SW 1271 (cell line): ENCODE measurements at places on chromosomes 1 and 21.

DNA sequence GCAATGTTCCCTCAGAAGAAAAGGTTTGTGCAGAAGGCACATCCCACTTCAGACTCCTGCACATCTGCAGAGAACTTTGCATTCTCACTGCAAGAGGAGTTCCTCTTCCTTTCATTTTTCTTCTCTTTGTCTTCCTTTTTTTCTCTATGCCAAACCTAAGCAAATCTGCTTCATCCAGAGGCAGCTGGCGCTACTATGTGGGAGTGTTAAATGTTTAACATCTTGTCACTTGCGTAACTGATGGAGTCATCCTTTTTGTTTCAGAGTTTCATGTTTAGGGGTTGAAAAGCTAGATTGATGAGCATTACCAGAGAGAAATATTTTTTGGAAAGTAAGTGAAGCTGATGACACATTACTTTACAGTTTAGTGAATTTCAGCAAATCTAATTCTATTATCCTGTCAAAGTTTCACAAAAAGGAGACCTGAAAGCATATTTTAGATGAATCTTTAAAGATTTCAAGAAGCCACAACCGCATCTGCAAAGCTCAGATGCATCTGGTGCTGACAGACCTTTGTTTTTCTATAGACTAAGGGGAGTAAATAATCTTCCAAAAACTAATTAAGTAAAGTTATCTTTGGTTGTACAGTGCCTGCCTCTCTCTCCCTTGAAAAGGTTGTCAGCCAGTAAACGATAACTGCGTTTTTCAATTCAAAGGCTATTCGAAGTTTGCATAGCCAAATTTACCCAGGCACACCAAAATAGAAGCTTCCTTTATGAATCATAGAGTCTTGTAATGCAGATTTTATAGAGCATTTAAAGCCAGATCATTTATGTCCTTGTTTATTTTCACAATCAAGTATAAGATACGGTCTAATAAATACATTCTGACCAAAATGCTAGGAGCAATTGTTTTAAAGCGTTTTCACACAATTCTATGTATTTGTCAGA is 1.2 kb upstream of the LRRC53 start:
- DNase-seq = no peak

GRCh38 chr1:231616667-231617066 is 9.9 kb upstream of the DISC1 start:
- DNase-seq = no peak

DNA sequence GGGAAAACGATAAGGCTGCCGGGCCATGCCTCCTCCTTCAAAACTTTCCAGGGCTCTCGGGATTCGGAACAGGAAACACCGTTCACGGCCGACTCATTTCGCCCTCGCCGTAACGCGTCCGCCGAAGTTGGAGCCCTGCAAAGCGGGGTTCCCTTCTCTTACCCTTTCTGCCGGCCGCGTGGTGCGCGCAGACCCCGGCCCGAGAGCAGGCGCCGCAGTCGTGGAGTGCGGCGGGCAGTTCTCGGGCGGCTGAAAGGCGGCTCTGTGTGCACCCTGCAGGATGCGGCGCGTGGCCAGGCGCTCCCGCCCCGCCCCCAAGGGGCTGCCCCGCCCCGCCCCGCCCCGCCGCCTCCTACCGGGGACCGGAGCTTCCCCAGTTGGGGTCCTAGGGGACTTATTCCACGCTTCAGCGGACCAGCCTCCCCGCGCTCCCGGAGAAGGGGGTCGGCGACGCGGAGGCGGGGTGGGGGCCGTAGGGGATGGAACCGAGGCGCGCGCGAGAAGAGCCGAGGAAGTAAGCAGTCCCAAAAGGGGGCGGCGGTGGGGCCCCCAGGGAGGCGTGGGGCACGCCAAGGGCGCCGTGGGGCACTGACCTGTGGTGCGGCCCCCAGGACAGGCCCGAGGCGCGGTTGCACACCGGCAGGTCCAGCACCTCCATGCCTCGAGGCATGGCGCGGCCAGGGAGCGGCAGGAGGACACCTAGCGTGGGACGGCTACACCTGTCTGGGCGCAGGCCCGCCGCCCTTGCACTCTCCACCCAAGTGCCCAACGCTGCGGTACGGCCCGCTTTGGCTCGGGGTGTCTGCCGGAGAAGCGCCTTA is at the start of gene MCOLN2:
Gene MCOLN2 (minus strand): TSS at position 268 of the 821 bp plus-strand sequence. CDS start 241 bp downstream, at position 27.
- DNase-seq = peak; percentile 30

DNA sequence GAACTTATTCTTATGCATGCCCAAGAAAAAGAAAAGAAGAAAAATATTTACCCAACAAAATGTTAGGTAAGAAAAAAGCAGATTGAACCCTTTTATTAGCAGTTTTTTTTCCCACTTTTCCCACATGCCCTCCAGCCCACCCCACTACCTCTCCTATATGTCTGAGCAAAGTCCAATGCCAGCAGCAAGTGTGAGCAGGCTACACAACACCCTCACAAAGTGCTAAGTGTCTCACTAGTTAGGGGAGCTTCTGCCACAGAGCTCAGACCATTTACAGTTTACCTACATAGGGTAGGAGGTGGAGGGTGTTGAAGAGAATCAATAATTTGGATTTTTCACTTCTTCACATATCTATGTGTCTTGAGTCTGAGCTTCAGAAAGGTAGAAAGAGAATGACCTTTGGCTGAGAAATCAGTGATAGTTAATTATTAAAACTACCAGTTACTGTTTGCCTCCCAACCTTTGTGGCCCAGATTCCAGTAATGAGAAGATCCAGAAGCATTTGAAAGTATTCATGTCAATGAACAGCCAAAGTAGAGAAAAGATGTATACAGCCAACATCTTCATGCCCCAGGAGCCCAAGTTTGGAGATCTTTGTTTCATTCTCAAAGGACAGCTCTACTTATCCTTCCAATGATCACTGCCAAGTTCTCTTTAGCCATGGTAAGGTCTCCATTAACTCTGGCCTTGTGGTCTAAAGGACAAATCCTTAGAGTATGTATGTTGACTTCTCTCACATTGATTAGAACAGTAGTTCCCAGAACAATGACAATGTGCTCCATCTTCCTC is 26.2 kb downstream of the OR10J5 start:
- no peak for DNase-seq

DNA sequence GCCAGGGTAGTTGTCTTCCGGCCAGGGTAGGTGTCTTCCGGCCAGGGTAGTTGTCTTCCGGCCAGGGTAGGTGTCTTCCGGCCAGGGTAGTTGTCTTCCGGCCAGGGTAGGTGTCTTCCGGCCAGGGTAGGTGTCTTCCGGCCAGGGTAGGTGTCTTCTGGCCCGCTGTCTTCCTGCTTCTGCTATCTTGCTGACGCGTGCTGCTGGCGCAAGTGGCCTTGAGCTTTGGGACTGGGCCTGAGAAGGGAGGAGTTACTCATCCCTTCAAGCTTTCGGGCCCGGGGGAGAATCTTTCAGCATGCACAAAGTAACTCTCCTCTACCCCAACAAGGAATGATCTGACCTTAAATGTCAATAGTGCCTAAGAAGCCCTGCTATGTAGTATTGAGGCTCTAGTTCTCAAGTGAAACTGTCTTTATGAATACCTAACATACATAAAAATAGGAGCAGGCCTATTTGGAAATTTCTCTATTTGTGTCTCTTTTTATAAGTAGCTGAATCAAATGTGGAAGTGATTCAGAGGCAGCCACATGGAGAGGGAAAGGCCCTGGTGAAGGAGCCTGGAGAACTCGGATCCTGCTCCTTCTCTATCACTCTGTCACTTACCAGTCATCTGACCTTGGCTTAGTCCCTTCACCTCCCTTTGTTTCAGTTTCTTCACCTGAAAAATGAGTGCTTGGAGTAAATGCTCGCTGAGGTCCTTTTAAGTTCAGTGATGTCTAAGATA is 65.6 kb downstream of the RGL1 start:
- DNase-seq = no peak
